Uterus (tissue), 4 donors: ENCODE measurements at places on chromosomes 5 and 9.

- DNase-seq = no peak
These were observed 89.3 kb downstream of the MACIR start for GRCh38 chr5:103347716-103348423.

- no peak for DNase-seq
These were observed 456.6 kb downstream of the ARHGEF28 start for GRCh38 chr5:74082512-74083055.

- no peak for DNase-seq
These were observed 20.7 kb upstream of the SLC25A48 start for GRCh38 chr5:135813758-135814157.

- no peak for DNase-seq
These were observed 88.8 kb downstream of the ANXA2R start for GRCh38 chr5:42951293-42951840.

DNA sequence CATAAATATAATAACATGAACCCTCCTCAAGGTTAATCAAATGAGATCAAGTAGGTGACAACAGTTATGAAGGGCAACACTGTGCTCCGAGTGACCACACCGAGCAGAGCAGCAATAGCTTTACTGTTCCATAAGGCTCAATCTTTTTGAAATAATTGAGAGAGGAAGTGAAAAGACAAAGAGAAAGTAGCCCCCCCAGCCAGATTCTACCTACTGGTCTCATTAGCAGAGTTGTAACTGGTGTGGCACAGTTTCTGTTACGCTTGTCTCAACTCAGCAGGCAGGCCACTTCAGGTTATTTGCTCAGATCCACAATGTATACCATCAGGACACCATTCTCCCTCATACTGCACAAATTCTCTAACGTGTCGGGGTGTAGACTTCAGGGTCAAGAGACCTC, 14.0 kb downstream of the PRUNE2 start:
- DNase-seq = no peak

DNA sequence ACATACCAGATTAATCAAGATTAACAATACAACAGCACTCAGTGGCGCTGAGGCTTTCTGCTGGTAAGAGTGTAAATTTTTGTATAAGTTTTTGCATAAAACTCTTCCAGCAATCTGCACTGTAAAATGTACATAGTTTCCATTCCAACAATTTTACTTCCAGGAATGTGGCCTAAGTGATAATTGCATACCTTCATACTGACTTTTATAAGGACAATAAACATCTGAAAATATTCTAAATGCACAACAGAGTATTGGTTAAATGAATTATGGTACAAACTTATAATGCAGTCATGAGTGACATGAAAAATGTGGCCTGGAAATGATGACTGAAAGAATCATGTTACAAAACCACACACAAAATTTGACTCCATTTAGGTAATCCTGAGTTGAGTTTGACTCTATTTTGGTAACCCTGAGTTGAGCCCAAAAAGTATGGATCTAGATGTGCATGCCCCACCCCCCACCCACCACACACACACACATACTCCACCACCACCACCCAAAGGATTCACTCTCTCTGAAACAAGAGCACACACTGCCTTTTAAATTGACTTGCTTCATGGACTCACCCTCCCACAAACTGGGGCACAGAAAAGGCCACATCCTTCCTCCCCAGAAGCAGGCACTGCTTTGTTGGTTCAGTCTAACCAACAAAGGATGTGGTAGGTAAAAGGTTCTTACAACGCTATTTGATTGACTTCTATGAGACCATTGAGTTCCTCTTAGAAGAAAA, 137.6 kb downstream of the SUSD1 start:
- no peak for DNase-seq
